ENCODE measurements at places on chromosomes 12 and 14.

DNA sequence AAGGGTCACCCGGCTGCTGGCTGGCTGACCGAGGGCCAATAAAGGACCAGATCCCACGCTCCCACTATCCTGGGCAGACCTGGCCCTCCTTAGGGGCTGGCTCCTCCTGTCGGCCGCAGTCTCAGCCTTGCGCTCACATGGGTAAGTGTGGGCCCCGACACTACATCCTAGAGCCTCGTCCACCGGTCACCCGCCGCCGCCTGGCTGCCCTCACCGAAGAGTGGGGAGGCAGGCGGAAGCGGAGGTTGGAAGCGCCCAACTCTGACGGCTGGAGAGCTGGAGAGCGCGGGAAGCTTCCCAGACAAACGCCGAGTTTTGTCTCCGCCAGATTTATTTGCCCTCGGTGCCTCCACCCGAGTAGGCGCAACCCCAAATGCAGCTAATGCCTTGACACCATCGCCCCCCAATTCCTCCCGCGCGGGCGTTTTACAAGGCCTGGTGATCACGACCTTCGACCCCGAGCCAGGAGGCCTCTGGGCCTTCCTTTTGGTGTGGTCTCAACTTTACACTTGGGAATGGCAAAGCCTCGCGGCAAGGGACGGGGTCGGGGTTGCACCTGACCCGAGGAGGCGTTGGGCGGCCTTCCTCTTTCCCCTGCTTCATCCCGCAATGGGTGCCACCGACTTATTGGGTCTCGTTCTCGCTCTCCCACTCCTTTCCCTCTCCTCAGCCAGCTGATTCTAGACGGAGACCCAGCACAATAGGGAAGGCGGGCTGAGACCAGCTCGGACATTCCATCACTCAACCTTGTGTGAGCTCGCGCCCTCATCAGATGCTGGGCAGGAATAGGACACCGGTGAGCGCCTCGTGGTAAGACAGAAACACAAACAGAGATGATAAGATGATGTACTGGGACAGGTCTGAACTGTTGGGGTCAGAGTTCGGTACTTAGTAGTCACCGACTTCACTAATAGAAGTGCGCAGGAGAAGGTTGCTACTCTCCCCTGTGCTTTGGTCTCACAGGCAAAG is 78.3 kb upstream of the ANO4 start:
- peak; percentile 7 for DNase-seq

DNA sequence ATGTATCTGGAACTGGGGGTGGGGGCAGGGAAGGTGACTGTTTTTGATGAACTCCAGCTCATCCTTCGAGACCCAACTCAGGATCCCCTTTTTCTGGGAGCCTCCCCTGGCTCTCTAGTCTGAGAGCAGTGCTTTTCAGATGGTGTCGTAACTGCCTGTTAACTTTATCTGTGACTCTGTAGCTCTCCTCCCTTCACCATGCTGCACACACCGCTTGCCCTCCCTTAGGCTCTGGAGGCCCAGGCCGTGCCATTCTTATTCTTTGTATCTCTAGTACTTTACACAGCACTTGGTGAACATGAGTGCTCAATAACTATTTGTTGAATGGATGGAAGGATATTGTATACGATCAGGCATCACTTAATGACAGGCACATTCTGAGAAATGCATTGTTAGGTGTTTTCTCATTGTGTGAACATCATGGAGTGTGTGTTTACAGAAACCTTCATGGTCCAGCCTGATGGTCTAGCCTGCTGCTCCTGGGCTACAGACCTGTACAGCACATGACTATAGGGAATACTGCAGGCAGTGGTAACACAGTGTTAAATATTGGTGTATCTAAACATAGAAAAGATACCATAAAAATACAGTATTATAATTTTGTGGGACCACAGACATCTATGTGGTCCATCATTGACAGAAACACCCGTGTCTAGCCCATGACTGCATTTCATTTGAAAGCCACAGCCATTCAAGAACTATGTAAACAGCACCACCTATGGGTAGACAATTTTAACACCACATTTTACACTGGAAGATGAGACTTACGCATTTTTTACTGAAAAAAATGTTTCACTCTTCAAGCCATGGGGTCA is 91.8 kb downstream of the EML1 start:
- DNase-seq, result peak; percentile 86

DNA sequence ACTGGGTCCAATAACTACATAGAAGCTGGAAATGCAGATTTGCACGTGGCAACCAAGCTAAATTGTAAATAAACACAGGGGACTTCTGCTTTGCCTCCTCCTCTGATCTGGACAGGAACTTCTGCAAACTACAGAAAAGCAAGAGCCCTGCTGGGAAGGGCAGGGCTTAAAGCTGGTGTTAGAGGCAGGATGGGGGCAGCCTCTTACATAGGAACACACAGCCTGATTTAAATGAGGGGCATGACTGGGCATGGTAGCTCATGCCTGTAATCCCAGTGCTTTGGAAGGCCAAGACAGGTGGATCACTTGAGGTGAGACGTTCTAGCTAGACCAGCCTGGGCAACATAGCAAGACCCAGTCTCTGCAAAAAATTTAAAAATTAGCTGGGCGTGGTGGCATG is 46.7 kb downstream of the ERH start:
- peak; percentile 15 for DNase-seq

DNA sequence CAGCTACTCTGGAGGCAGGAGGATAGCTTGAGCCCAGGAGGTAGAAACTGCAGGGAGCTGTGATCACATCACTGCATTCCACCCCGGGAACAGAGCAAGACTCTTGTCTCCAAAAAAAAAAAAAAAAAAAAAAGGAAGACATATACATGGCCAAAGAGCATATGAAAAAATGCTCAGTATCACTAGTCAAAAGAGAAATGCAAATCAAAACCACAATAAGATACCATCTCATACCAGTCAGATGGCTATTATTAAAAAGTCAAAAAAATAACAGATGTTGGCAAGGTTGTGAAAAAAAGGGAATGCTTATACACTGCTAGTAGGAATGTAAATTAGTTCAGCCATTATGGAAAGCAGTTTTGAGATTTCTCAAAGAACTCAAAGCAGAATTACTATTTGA is 174.8 kb upstream of the ATF7IP start:
- DNase-seq, result no peak

- no peak for DNase-seq
These were observed 10.1 kb downstream of the GOLGA3 start for GRCh38 chr12:132818562-132818961.

Measured in choroid plexus epithelial cell (primary cell).